ENCODE measurements at places on chromosomes 5 and 9. TPM values are rescaled to one million over a fixed set of nuclear protein-coding genes. Genes with fewer than 3 reads are reported as not detected.

- DNase-seq, result peak; percentile 57
These were observed 650 bp downstream of the MRRF start for GRCh38 chr9:122265149-122265915.

GRCh38 chr5:167271081-167271480 lies 1020.4 kb upstream of the WWC1 start:
- no peak for DNase-seq

- no peak for DNase-seq
These were observed 18.0 kb upstream of the CTSL start for GRCh38 chr9:87707805-87708506.

Gene FBLL1
- total RNA-seq, result 0.30 TPM

GRCh38 chr5:177371120-177372033 lies 12.9 kb upstream of the SLC34A1 start:
- DNase-seq, result no peak
